ENCODE measurements at places on chromosomes 11 and 22. TPM values are rescaled to one million over a fixed set of nuclear protein-coding genes. Genes with fewer than 3 reads are reported as not detected.

OR52N4 gene
- polyA plus RNA-seq: 0.08 TPM

- DNase-seq: no peak
Measured at GRCh38 chr11:64245401-64245796, 1.3 kb downstream of the PPP1R14B start.

DNA sequence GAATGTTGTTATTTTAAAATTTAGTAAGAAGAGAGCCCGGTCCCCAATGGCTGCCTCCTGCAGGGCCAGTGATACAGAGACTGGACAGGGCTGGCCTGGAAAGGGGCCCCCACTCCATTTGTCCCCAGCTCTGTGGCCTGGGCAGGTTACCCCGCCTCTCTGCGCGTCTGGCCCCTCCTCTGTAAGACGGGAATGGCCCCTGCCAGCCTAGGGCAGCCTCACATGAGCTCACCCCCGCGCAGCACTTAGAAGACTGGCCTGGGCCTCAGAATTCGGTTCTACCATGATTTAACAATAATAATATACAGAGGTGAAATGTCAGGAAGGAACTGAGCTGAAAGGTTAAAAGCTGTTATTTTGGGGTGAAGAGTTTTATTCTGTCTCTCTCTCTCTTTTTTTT, 1.3 kb downstream of the APOBEC3G start:
- DNase-seq: no peak

GRCh38 chr11:8357891-8358566, 94.4 kb upstream of the LMO1 start:
- DNase-seq: no peak

GRCh38 chr22:28952857-28953256, 69.5 kb downstream of the ZNRF3 start:
- DNase-seq: no peak

All from endothelial cell of umbilical vein (primary cell).